ENCODE measurements at places on chromosomes 3 and 15.

GRCh38 chr15:96560246-96560895 lies 229.9 kb downstream of the NR2F2 start:
- DNase-seq: no peak

- DNase-seq: no peak
Measured at GRCh38 chr15:31005660-31006059, 14.2 kb upstream of the MTMR10 start.

GRCh38 chr3:72821161-72821781 lies 27.0 kb downstream of the SHQ1 start:
- no peak for DNase-seq

DNA sequence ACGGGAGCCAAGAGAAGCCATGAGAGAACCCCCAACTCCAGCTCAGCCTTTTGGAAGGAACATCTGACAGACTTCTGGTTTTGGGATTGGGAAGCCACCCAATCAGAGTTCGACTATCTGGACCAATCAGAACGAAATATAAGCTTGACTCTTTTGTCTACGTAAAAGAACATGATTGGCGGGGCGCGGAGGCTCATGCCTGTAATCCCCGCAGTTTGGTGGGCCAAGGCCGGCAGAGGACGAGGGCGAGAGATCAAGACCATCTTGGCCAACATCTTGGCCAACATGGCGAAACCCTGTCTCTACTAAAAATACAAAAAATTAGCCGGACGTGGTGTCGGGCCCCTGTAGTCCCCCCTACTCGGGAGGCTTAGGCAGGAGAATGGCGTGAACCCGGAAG lies 380.3 kb downstream of the TBL1XR1 start:
- no peak for DNase-seq

DNA sequence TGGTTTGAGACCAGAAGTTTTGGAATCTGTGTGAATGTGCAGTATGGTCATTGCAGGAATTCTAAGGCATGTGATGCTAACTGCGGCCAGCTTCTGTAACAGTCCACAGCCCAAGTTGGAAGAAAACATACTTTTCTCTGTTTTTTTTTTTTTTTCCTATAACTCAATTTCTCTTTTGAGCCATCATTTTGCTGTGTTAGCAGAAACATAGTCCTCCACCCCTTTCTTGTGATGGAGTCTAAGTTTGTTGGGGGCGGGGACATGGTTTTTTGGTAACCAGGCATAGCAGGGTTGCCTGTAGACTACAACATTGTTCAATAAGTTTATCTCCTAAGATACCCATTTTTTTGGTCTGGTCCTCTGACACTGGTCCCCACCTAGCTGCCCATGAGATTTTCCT lies 223.2 kb upstream of the ONECUT1 start:
- no peak for DNase-seq

- DNase-seq: no peak
Measured at GRCh38 chr3:157938154-157938779, 168.0 kb downstream of the SHOX2 start.

GRCh38 chr15:88918738-88919137 lies 5.6 kb upstream of the MFGE8 start:
- no peak for DNase-seq

DNA sequence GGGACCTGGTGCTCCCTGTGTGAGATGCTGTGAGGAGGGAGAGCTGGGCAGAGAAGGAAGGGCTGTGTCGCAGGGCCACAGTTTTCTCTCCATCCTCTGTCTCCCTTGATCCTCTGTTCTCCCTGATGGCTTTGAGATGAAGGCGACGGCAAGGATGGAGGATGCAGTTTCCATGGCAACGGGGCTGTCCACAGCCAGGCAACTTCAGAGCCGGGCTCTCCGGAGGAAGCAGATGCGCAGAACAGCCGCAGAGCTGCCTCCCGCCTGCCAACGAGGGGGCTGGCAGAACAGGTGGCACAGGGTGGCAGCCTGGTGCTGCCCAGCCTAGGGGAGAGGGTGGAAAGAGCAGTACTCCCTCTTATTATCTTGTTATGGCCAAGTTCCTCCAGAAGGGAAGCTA lies 9.9 kb upstream of the GRM2 start:
- DNase-seq: no peak

GRCh38 chr3:149553781-149554451 lies 79.4 kb downstream of the TM4SF4 start:
- DNase-seq: no peak

- no peak for DNase-seq
Measured at GRCh38 chr3:172848910-172849309, 98.4 kb downstream of the ECT2 start.

DNA sequence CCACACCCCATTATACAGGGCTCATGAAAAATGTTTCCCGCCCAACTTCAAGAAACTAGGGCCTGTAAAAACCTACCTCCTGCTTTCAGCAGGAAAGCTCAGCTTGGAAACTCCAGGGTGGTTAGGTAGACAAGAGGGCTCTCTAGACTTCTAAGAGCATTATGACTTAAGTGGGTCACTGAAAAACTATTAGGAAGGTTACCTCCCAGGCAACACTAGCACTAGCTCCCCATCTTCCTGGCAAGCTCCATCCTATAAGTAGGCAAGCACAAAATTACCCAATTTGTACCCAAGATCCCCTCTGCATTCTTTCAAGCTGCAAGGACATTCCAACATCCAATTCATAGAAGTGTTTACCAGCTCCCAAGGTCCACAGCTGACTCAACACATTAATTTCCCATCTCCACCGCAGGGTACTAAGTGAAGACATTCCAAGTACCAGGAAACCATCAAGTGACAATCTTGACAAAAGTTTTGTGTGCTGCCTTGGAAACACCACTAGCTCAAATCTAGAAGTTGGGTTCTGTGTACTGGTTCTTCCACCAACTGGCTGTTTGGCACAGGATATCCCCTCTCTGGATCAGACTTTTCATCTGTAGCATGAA lies 46.9 kb downstream of the WNT5A start:
- DNase-seq: no peak

DNA sequence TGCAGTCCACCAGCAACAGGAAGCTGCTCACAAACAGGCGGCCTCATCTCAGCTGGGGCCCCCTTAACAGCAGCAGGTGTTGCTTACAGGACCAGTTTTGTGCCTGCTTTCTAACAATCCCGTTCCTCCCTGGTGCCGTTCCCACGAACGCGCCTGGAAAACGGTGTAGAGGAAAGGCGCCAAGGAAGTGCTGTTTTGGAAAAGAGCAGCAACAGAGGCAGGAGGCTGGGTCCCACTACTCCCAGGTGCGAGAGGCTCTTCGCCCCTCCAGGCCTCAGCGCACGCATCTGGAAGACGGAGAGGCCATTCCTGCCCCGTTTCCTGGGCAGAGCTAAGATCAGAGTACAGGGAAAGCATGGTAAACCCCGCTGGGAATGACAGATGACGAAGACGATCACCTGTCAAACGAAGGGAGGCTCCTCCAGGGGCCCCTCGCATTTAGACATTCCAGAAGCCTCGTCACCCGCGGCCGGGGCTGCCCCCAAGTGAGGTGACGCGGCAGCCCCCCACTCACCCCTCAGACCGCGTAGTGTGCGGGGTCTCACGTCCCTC lies 603 bp downstream of the SCAPER start:
- no peak for DNase-seq

DNA sequence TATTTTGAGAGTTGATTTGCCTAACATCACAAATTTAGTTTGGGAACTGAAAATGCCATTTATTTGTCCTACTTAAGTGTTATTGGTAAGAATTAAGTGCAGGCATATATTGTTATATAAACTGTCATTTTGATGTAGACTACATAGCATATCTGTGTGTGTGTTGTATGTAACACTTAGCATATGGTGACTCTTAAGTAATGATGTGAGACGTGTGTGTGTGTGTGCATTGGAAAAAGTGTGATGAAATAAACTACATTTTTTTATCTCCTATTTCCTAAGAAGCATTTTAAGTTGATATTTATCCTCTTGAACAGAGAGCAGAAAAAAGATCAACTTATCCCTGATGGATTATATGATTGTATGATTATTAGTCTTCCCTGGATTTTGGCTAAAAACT lies 588.2 kb upstream of the SUCLG2 start:
- no peak for DNase-seq

DNA sequence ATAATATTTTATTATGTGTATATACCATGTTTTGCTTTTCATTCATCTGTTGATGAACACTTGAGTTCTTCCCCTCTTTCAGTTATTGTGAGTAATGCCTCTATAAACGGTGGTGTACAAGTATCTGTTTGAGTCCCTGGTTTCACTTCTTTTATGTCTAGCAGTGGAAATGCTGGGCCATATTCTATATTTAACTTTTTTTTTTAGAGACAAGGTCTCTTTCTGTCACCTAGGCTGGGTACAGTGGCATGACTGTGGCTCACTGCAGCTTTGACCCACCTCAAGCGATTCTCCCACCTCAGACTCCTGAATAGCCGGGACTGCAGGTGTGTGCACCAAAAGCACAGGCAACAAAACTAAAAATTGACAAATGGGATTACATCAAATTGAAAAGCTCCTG lies 19.9 kb downstream of the GOLM2 start:
- peak; percentile 22 for DNase-seq

- DNase-seq: no peak
Measured at GRCh38 chr3:155656466-155656865, 88.4 kb downstream of the PLCH1 start.

DNA sequence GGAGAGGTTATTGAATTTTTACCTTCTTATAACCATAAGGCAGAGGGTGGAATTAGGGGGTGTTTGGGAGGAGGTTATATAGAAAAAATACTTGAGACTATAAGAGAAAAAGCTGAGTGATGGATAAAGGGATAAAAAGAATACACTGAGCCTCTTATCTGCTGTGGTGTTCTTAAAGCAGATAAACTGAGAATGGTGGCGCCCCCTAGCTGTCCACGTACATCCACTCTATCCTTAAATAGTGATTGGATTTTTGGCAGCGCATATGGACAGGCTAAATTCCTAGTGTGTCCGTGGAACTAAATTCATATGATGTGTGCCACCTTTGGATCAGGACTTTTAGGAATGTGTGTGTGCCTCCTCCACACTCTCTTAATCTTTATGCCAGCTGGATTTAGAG lies 121.1 kb downstream of the OXSM start:
- peak; percentile 47 for DNase-seq

DNA sequence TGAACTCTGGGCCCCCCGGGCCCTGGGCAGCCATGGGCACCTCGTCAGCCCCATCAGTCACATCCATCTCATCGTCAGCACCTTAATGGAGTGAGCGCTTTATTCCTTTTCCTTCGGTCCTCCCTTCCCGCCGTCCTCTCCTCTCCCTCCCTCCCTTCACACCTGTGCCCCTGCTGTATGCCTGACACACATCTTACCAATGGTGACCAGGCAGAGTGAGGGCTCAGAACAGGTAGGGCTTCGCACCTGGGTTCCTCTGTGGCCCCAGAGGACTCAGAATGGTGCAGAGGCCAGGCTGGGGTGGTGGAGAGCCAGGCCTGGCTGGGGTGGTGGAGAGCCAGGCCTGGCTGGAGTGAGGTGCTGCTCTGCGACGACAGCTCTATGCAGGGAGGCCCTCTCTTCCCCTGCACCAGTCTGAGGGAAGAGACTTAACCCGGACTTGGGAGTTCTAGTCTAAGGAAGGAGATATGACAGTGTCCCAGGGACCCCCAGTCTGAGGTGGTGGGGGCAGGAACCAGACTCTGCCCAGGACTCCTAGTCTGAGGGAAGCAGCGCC lies 11.6 kb downstream of the C15orf39 start:
- no peak for DNase-seq

GRCh38 chr3:51873253-51873766 lies 2.1 kb downstream of the IQCF5 start:
- no peak for DNase-seq

DNA sequence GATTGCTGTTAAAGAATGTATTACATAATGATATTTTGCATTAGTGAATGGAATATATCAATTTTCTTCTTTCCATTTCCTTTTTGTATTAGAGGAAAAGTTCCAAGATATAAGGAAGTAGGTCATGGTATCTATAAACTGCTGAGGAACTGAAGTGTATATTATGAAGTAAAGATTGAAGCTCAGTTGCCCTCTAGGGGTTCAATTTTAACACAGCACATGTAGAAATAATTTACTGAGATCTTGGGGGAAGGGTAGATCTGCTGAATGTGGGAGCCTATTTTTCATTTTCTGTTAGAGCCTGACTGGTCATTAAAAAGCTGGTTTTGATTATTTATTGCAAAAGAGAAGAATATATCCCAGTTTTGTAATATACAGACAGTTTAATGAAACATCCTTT lies 45.2 kb downstream of the CMC1 start:
- DNase-seq: no peak

- no peak for DNase-seq
Measured at GRCh38 chr3:24662449-24663345, 168.0 kb upstream of the THRB start.

- no peak for DNase-seq
Measured at GRCh38 chr3:63762934-63763550, 56.1 kb upstream of the C3orf49 start.

DNA sequence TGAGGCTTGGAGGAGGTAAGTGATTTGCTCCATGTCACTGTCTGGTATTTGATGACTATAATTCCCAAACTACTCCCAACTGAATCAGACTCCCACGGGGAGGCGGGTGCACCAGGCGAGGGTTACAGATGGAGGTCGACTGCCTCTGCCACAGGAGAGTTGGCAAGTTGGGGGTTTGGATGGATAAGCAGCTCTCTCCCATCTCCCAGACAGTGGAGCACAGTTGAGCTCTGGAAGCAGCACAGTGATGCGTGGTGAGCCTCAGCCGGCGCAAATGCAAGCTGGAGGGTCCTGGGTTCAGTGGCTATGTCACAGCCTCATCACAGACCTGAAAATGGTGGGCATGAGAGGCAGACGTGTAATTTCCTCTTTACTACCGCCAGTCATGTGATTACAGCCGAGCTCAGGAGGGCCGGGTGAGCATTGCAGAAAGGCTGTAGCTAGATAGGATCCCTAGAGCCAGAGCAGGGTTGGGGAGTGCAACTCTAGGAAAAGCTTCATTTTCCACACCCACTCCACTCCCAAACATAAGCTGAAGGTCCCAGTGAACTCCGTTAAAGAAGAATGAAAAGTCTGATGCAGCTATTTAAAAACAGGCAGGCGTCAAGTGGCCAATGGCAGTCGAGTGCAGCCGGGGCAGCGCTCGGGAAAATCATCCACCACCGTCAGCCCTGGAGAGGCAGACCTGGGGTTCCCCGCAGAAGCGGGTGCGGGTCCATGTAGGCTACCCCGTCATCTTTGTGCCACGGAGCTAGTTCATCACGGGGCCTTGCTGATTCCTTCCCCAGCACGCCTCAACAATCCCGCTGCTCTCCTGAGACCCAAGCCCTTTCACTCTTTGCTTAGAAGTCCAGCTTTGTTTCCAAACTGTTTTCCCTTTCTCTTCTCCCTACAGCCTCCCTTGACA lies 33.3 kb upstream of the VPS8 start:
- no peak for DNase-seq

DNA sequence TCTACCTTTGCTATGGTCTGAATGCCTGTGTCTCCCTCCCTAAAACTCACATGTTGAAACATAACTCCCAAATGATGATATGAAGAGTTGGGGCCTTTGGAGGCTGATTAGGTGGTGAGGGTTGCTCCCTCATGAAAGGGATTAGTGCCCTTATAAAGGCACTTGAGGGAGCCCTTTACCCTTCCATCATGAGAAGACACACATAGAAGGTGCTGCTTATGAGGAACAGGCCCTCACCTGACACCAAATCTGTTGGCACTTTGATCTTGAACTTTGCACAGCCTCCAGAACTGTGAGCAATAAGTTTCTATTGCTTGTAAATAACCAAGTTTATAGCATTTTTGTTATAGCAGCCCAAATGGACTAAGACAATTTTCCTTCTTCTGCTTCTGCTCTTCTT lies 76.2 kb upstream of the ADAMTS9 start:
- DNase-seq: no peak
